ENCODE measurements at places on chromosomes 4 and X. TPM values are rescaled to one million over a fixed set of nuclear protein-coding genes. Genes with fewer than 3 reads are reported as not detected.

GRCh38 chr4:126992910-126993309 lies 639.8 kb upstream of the INTU start:
- DNase-seq = no peak

DNA sequence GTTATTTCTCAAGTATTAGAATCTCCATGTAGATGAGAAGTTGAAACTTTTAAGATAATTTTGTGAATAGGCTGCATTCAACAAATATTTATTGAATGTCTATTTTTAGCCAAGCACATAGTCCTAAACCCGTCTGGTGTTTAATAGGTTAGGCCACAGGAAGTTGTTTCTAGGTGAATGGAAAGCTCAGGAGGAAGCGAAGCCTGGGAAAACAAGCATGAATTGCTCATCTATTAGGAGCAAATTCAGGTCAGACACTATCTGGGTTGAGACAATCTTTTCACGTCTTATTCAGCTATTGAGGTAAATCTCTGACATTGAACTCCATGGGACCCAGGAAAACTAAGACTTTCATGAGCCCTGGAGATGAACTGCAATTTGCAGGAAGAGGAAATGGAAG lies 43.1 kb upstream of the FREM3 start:
- no peak for DNase-seq

DNA sequence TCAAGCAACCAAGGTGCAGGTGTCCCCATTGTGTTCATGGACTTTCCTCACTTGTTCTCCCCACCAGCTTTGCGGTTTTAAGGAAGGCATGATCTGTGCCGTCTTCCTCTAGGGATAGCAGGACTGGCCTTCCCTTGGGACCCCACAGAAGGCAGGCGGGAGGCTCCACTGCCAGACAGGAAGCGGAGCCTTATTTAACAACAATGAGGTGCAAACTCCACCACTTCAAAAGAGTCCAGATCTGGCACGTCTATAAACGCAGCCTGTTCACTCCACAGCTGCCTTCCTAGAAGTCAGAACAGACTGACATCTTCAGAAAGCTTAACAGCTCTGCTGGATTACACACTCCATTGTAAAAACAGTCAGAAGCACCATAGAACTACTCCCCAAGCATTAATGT lies 1.7 kb upstream of the GPR143 start:
- no peak for DNase-seq

- no peak for DNase-seq
Measured at GRCh38 chrX:104254442-104255115, at the start of gene ESX1. Gene ESX1, minus strand, starts transcription at chrX:104254933. Its CDS starts 84 bp downstream, at chrX:104254849.

GRCh38 chr4:136741468-136741867 lies 790.8 kb downstream of the PCDH18 start:
- DNase-seq = no peak

DNA sequence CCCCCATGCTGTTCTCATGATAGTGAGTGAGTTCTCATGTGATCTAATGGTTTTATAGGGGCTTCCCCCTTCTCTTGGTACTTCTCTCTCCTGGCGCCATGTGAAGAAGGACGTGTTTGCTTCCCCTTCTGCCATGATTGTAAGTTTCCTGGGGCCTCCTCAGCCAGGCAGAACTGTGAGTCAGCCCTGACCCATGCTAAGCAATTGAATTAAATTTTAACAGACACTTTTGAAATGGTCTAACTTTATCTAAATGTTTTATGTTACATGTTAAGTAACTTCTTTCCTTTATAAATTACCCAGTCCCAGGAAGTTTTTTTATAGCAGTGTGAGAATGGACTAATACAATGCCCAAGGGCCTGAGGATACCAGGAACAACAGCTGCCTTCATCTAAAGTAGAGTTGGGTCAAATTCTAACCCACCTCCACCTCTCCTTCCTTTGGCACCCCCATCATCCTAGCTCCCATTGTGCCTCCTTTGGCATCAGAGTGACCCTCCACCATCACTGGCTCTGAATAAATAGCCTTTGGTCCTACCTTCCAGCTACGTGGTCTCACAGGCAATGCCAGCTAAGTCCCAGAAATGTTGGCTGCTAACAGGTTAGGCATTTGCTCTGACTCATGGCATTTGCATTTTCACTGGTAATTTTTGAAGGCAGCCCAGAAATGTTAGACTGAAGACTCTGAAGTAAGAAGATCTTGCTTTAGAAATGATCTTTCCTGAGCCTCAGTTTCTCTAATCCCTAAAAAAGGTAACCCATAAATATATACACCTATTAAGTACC lies 182.1 kb downstream of the MOSPD2 start:
- no peak for DNase-seq

DNA sequence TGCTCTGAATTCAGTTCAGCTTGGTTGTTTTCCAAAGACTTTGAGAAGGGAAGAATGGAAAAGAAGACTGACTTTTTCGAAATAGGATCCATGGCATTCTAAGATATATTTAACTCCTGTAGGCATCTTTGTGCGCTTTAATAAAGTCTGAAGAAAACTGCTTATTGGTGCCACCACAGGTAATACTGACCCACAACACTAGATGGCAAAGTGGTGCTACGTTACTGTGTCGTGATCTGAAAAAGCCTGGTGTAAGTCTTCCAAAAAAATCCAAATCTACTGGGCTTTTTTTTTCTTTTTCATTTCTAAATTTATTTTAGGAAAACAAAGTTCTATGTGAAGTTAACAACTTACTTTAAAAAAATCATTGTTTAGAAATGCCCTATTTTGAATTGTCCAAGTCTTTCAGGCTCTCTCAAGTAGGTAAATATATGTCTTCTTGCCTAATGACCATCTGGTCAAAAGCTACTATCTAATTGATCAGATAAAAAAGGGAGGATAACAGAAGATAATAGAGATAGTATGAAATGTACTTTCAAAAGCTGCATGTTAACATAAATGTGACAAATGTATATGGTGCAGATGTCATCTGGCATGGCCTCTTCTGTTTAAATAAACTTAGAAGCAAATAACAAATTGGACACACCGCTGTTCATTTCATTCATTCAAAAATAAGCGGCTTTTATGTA lies 47.0 kb upstream of the MID1IP1 start:
- DNase-seq = no peak

DNA sequence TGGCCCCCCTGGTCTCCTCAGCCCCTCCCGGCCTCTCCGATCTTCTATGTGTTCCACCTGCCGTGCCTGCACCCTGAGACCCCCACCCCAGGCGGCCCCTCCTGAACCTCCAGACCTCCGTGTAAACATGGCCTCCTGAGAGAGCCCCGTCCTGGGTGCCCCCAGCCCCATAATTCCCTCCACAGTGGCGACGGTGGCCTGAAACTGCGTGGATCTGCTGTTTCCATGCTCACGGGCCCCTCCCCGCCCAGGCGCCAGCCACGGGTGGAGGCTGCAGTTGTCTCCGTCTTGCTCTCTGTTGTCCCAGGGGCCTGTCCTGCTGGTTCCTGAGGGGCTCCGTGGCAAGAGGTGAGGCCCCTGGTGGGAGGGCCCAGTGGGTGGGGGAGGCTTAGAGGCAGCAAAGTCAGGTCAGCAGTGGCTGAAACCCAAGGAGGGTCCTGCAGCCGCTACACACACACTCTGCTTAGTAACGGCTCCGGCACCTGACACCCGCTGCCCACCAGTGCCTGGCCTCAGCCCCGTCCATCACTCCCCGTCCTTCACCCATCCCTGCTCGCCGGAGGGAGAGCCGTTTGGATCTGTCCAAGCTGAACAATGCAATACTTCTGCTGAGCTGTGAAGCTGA lies 75.8 kb downstream of the FAM53A start:
- no peak for DNase-seq

- DNase-seq = peak; percentile 85
Measured at GRCh38 chr4:6873792-6874461, 35.7 kb upstream of the TBC1D14 start.

DNA sequence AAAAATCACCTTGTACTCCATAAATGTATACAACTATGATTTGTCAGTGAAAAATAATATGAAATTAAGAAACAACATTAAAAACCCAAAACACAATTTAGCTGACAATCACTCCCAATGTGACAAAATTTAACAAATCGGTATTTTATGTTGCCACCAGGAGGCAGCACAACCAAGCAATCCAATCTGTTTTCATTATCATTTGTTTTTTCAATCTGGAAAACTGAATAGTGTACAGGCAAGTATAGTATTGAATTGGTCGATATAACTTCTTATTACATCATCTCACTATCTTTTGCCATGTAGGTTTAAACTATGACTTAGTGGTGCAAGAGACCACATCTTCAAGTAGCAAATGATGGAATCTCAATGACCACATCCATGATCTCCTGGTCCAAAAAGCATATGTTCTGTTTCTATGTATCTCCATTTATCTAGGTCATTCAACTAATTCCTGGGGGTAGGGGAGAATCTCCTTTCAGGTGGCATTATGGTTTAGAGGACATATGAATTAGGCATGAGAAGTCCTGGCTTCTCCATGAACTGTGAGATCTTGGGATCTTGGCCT lies 112.9 kb upstream of the AGA start:
- DNase-seq = no peak

GRCh38 chrX:23901060-23901459 lies 6.7 kb downstream of the APOO start:
- DNase-seq = no peak

GRCh38 chrX:149877636-149878035 lies 3.3 kb upstream of the MAGEA8 start:
- no peak for DNase-seq

DNA sequence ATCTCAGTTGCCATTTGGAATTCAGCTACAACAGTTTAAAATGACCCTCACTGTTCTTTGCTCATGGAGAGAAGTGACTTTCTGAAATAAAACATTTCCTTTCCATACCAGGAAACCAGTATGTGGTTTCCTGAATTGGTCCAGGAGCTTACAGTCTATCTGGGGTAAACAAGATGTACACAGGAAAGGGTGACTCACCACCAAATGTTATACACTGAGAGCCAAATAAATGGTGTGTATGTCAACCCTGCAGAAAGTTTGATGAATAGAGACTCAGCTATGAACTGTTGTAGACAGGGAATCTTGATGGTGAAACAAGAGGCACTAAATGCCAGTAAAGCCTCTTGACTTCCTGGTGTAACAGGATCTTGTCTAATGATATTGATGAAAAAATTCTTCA lies 100.4 kb downstream of the HS6ST2 start:
- no peak for DNase-seq

DNA sequence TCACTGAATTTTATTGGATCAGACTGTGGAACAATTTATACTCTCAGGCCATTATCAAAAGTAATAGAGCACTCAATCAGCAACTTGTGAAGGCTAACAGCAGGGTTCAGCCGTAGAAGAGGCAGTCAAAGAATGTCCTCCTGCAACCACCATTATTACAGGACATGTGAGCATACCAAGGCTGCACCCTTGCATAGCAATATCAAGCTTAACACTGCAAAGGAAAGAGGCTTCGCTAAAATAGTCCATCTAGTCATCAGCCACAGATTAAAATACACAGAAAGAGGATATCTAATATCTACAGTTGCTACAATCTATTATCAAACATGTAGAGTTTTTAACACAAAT lies 42.9 kb upstream of the TMPRSS11B start:
- no peak for DNase-seq

DNA sequence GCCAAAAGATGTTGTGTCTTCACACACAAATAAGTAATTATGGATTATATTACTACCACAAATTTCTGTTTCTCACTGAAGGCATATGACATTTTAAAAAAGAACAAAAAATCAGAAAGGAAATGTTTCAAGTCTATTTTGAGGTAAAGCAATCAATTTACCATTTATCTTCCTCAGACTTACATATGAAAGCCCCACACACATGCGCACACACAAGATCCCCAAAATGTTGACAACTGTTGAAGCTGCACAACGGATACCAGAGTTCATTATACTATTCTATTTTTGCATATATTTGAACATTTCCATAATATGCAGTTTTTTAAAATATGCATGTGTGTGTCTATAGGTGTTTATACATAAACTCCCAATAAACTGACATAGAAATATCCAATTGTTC lies 2.7 kb downstream of the LRBA start:
- DNase-seq = no peak

- no peak for DNase-seq
Measured at GRCh38 chrX:97743014-97743413, 859.3 kb downstream of the RPA4 start.

DNA sequence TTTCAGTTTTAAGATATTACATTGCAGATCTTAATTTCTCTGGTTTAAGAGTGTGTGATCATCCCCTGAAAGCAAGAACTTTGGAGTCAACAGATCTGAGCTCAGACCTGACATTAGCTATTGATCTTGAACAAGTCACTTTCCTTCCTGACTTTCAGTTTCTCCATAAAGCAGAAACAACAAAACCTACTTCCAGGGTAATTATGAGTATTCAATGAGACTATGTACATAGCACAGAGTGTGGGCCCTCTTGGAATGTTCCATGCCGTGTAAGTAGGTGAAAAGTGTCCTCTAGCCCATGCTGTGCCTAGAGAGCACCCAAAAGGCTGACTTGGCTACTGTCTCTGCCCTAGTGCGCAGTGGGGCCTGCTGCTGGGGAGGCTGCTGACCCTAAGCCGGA lies 188.0 kb upstream of the RPL34 start:
- DNase-seq = no peak

DNA sequence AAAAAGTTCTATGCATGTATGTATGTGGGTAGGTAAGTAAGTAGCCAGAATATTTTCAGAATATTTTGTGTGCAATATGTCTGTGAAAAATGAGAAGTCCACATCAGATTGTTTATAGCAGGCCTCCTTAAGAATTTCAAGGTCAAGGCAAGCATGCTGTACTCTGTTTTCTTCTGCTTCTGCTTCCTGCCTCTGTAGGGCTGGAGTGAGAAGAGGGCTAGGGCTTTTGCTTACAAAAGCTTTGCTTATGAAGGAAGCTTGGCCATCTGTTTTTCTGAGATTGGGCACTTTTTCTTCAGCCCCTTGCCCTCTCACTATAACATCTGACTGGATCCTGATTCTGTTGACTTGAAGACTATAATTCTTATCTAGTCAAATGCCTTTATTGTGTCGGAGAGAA lies 150.4 kb downstream of the EMCN start:
- no peak for DNase-seq

Gene GPRASP3
- 7.4 TPM for total RNA-seq

Gene DGKK
- total RNA-seq = not detected

Gene CCKAR
- total RNA-seq = not detected

Gene FRMD7
- total RNA-seq = not detected

Gene LEF1
- total RNA-seq = 10.7 TPM

Gene CT45A5
- total RNA-seq = not detected

Gene LAMP2
- 116 TPM for total RNA-seq

Gene SFRP2
- total RNA-seq = 126 TPM

Gene SH3RF1
- 15.6 TPM for total RNA-seq

Gene RIPPLY1
- total RNA-seq = 0.40 TPM

All from sciatic nerve (tissue), 2 donors.